CD8-positive, alpha-beta T cell (primary cell): ENCODE measurements at places on chromosomes 6 and 20.

- no peak for DNase-seq
These were observed 433.9 kb upstream of the MAP3K7 start for GRCh38 chr6:91020744-91021143.

DNA sequence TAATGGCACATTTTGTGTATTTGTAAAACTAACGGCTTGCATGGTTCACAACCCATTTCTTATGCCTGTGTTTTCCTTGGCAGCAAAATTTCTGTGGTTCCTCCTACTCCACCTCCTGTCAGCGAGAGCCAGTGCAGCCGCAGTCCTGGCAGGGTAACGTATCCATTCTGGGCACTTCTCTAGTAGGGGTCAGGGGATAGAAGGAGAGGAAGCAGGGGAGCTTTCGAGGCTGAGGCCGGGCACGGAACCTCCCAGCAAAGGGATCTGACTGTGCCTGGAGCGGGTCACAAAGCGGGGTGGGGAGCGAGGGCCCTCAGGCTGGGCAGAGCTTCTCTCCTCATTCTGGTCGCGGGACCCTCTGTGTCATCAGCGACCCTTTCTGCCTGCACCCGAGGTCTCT is 58.4 kb downstream of the SYTL3 start:
- no peak for DNase-seq

DNA sequence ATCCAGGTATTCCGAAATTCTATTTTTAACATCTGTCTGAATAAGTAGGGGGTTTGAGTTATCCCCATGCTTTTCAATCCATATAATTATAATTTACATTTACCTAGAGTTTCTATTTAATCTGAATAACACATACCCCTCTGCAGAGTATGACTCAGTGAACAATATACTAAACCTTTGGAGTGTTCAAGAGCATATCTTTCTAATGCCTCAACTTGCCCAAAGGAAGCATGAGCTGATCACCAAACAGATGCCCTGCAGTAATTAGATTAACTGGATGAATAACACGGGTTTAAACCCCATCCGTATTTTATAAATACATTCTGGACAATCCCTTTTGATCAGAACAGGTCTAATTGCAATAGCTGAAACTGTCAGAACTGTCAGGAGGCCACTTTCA is 897.1 kb downstream of the TFAP2A start:
- no peak for DNase-seq

GRCh38 chr6:54040545-54040944 is 70.7 kb upstream of the MLIP start:
- DNase-seq: no peak

GRCh38 chr6:4971851-4972250 is 32.0 kb downstream of the RPP40 start:
- DNase-seq: no peak

DNA sequence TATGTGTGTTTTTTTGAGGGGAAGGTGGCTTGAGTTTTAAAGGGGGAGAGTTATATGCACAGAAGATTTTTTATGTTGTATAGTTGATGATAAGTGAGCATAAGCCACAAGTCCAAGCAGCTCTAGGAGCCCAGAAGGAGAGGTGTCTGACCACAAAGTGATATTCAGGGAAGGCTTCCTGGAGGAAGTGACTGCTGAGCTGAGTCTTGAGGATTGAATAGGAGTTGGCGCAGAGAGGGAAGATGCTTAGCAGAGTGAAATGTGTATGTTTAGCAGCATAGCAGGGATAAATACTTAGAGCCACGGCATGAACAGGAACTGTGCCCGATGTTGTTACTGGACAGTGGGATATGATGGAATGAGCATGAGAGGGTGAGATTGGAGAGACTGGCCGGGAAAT is 255.1 kb upstream of the KCNG1 start:
- no peak for DNase-seq

- no peak for DNase-seq
These were observed 223.0 kb downstream of the BCKDHB start for GRCh38 chr6:80329496-80329895.

DNA sequence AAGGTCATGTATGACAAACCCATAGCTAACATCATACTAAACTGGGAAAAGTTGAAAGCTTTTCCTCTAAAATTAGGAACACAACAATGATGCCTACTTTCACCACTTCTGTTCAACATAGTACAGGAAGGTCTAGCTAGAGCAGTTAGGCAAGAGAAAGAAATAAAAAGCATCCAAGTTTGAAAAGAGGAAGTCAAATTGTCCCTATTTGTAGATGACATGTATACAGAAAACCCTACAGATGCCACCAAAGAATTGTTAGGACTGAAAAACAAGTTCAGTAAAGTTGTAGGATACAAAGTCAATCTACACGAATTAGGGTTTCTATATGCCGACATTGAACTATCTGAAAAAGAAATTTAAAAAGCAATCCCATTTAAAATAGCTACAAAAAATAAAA is 89.4 kb upstream of the GLP1R start:
- no peak for DNase-seq

DNA sequence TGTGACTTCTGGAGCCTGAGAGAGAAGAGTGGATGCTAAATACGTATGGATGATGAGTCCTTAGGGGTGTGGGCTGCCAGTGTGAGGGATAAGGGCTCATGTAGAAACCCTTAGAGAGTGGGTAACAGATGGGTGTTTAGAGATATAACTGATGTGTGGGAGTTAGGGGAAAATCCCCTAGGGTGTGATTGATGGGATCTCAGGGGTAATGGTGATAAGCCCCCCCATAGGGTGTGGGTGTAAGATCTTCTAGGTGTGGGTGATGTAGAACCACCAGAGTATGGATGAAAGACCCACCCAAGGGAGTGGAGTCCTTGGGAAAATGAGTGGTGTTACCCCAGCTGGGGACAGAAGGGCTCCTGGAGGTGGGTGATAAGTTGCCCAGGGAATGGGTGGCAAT is 26.3 kb downstream of the SLC12A5 start:
- DNase-seq: no peak

GRCh38 chr6:52495922-52496321 is 75.8 kb downstream of the EFHC1 start:
- no peak for DNase-seq

- no peak for DNase-seq
These were observed 39.5 kb downstream of the ACSS2 start for GRCh38 chr20:34915749-34916455.

- DNase-seq: no peak
These were observed 435.5 kb upstream of the PLCB4 start for GRCh38 chr20:8633366-8633765.

DNA sequence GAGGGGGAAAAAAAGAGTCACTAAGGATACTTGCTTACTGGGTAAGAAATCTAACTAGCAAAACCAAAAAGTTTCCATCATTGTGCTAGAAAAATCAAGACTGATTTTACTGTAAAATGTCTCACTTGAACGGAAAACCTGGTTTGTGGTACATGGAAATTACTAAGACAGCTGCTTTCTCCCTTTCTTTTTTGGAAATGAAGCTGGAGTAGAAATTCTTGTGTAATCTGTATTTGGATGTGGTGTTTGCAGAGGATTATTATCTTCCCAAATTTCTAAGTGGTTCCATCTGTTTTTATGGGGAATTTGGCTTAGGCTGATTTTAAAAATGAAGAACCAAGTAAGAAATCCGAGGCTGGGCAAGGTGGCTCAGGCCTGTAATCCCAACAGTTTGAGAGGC is 20.4 kb downstream of the EPB41L2 start:
- no peak for DNase-seq
